ENCODE measurements at places on chromosomes 5 and 9.

- DNase-seq, result peak; percentile 6
These were observed 118.7 kb downstream of the ZNF462 start for GRCh38 chr9:106981396-106982287.

GRCh38 chr5:34919077-34919476, 3.6 kb downstream of the BRIX1 start:
- DNase-seq, result no peak

DNA sequence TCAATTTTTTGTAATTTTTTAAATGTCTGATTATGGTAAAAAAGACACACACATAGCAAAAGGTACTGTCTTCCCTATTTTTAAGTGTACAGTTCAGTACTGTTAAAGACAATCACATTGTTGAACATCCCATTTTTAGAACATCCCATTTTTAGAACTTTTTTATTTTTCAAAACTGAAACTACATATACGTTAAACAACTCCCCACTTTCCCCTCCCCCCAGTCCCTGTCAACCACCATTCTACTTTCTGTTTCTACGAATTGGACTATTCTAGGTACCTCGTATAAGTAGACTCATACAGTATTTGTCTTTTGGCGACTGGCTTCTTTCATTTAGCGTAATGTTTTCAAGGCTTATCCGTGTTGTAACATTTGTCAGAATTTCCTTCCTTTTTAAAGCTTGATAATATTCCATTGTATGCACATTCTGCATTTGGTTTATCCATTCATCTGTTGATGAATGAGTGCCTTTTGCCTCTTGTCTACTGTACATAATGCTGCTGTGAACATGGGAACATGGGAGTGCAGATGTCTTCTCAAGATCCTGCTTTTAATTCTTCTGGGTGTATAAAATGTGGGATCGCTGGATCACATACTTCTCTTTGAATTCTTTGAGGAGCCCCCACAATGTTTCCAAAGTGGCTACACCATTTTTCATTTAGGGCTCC, 154.0 kb downstream of the PIK3R1 start:
- DNase-seq, result no peak

DNA sequence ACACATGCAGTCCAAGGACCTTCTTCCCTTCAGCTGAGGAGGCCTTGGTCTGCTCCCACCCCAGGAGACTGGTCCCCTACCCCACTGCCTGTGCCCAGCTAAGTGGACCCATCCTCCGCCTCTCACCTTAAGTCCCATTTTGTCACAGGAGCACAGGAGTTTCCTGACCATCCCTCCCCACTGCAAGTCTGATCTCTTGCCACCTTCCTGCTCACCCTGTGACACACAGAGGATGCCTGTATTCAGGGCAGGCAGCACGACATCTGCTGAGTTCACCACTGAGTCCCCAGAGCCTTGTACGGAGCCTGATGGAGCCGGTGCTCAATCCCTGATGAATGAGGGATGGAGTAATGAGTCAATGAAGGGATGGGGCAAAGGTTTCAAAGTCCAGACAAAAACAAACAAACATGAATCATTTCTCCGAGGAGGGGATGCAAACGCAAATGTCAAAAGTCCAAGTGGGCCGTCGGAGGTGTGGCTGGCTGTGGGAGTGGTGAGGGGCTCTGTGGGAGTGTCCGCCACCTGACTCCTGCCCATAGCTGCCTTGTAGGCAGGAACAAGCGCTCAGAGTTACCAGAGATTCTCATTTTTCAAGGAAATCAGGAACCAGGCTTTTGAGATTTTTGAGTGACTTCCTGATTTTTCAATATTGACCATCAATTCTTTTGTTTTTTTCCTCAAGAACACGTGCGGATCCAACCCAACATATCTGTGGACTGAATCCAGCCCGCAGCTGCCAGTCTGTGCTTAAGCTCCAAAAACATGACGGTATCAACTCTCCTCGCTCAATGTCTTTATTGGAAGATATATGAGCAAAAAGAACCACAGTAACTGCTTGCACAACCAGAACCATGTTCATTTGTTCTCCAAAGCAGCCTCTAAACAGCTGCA, 4.4 kb downstream of the RAPGEF1 start:
- DNase-seq, result no peak

DNA sequence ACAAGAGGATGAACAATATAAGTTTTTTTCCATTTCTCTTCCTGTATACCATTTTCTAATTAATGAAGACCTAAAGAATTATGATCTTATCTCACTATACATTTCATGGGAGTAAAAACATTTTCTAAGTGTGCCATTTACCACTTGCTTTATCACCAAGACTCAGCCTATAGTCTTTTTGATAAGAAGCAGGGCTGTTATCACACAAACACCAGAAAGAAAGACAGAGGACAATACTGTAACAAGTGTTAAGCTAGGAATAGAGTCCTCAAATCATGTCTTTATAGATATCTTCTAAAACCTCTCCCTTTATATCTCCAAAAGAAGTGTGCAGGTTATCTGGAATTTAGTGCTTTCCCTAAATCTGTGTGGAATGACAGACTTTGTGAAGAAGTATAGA, 119.7 kb downstream of the FAM174A start:
- DNase-seq, result no peak
